ENCODE measurements at places on chromosomes 2 and 18. TPM values are rescaled to one million over a fixed set of nuclear protein-coding genes. Genes with fewer than 3 reads are reported as not detected.

DNA sequence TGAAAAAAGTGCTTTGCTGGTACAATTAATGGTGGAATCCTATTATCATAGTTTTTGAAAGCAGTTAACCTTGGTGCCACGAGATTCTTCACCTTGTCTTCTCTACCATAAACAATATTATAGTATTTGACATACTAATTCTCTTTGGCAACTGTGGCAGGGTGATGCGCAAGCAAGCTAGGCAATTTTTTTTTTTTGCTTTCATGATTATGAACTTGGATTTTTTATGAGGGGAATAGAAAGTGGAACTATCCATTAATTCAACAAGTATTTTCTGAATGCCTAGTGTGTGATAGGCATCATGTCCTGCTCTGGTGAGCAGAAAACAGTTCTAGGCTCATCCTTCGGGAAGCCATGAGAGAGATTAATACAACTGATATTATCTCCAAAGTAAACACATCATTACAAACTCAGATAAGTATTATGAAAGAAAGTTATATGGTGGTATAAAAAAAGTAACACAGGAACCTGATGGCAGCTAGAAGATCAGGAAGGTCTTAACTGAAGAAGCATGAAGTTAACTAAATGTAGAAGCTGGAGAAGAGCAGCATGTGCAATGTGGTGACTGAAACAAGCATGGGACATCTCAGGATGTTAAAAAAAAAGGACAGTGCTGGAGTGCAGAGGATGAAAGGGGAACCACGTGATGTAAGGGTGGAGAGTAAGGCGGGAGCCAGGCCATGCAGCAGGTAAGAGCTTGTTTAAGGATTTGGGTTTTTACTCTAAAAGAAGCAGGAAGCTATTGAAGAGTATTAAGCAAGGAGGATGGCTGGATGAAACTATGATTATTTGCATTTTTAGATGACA is 113.7 kb downstream of the ZEB2 start:
- DNase-seq = no peak

- DNase-seq = no peak
Observed at GRCh38 chr2:69997015-69997830, 35.8 kb upstream of the ASPRV1 start.

The YIPF4 gene
- 31.1 TPM for total RNA-seq

- no peak for DNase-seq
Observed at GRCh38 chr2:109324861-109325260, 195.9 kb downstream of the SH3RF3 start.

The MC5R gene
- total RNA-seq = not detected

The CRACDL gene
- 6.1 TPM for total RNA-seq

DNA sequence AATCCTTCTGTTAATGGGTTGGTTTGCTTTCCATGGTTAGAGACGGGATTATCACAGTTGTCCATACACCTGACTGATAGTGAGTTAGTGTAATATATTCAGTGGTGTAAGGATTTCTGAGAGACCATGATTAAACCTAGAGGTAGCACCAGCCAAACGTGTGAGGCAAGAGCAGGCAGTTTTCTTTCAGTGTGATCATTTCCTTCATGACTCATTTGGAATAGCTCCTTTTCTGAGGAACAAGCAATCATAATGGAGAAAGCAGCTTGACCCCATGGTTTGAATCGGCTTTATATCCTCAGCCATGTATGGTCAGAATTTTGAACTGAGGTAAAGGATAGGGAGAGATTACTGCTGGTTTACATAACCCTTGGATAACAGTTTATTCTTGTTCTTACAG is 2.9 kb downstream of the MXD1 start:
- DNase-seq = no peak

The ZNF2 gene
- 1.4 TPM for total RNA-seq

DNA sequence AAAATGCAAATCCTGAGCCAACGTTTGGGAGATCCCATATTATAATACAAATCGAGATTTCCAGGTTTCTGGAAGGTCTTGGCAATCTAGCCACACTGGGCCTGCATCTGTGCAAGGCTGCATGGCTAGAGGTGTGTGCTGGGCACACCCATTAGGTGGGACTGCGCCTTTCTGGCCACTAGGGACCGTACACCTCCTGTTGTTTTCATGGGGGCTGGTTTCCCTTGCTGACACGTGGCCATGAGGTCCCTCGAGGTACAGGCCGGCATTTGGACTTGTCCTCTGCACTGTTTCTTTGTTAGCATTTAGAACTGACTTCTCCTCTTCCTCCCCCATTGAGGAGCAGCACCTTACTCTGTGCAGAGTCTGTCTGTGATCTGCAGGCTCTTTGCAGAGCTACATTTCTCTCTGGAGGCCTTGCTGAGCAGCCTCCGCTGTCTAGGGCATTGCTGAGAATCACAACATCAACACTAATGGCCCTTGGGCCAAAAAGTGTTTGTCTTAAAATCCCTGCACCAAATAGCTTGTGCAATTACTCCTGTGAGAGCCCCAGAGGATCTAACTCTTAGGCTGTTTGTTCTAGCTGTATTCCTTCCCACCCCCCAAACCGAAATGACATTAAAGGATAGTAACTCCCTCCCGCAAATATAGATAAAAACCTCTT is 131.2 kb downstream of the NEDD4L start:
- no peak for DNase-seq

DNA sequence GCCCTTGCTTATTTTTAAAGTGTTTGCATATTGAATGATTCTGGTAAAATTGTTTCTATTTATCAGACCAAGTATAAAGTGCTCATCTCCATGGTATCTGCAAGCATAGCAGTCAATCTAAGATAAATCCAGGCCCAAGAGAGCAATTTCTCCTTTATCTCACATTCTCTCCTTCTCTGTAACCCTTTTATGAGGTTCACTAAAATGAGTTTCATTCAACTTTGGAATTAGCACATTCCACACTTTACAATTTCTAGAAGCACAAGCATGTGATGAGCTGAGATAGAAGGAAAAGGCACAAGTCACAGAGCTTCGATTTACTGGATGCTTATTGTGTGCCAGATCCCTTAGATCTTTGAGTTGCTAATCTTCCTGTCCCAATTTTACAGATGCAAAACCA is 97.3 kb downstream of the CNTNAP5 start:
- no peak for DNase-seq

DNA sequence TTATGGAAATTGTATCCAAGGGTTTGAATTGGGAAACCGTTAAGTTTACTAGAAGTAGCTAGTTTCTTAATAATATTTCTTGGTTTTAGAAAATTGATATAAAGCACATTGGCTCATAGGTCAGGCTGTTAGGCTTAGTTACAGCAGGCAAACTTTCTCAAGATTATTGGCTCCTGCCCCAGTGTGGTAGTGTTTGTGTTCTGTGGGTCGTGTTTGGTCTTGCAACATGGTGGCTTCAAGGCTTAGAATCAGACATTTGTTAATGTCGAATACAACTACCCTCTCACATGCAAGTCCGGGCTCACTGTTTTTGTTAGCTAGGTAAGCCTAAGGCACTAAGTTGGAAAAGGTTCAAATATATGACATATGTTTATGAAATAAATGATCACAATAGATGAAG is 19.6 kb downstream of the CERS6 start:
- DNase-seq = no peak

The VWC2L gene
- not detected for total RNA-seq

The C1QL2 gene
- 0.09 TPM for total RNA-seq

The DUSP19 gene
- total RNA-seq = 2.9 TPM

The TIA1 gene
- total RNA-seq = 41.5 TPM

The NPHP1 gene
- 2.0 TPM for total RNA-seq

The SGPP2 gene
- total RNA-seq = 10.4 TPM

DNA sequence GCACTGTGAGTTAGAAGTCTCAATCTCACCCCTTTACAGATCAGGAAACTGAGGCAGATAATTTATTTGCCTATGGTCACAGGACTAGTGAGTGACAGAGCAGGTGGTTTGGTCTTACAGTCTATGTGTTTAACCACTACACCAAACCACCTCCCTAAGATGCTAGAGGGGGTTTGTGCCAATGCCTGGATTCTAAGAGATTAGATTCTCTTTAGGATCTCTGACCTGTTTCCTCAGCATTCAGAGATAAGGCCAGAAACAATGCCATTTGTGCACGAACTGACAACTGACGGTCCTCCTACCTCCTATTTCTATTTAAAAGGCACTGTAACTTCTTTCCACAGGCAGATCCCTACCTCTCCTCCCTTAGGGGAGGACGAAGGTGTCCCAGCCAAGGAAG is 2.3 kb upstream of the SLC20A1 start:
- DNase-seq = no peak

DNA sequence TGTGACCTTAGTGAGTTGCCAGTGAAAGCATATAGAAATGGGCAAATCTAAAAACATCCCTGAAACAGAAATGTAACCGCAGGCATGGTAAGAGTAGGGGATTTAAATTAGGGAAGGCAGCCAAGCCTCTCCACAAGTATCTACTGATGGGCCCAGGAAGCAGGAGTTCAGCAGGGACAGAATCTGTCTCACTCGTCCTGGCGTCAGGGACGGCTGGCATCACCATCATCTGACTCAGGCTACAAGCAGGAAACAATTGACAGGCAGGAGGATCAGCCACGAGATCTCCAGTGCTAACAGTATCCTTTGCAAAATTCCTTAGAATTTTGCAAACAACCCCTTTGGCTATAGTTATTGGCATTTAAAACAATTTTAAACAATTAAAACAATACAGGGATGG is 61.3 kb downstream of the SMAD4 start:
- DNase-seq = no peak

The TTC31 gene
- total RNA-seq = 17.2 TPM

DNA sequence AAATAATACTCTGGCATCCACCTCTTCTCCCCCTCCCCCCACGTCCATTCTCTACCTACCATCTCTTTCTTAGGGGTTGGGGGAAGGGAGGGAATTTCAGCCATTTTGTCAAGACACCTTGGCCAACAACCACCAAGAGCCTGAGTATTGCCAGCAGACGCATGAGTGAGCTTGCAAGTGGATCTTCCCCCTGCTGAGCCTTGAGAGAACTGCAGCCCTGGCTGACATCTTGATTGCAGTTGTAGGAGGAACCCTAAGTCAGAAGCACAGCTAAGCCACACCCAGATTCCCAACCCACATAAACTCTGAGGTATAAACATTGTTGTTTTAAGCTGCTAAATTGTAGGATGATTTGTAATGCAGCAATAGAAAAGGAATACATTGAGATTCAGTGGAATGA is 165.6 kb downstream of the TMEFF2 start:
- no peak for DNase-seq

- DNase-seq = no peak
Observed at GRCh38 chr2:198004173-198004572, 199.8 kb downstream of the PLCL1 start.

- DNase-seq = no peak
Observed at GRCh38 chr2:85405201-85406059, 4.7 kb downstream of the CAPG start.

DNA sequence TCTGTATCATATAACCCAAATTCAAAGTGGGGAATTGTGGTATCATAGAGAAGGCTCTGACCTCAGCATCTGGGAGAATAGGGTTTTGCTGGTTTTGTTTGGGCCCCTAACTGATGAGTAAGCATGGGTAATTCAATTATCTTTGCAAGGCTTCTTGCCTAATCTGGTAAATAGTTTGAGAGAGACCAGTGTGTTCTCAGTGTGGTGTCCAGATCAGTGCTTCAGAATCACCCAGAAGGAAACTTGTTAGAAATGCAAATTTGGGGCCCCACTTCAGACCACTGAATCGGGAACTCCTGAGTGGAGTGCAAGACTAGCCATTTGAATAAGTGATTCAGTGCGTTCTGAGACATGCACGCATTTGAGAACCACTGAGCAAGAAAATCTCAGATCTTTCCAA is 282.7 kb downstream of the EPHA4 start:
- DNase-seq = no peak

DNA sequence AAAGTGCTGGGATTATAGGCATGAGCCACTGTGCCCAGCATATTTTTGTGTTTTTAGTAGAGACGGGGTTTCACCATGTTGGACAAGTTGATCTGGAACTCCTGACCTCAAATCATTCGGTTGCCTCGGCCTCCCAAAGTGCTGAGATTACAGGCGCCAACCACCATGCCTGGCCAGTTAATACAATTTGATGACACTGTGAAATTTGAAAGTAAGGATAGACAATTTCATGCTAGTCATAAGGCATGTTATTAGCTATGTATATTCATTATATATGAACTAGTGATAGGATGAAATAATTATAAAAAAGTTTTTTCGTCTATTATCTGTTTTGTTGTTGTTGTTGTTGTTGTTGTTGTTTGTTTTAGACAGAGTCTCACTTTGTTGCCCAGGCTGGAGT is 8.6 kb upstream of the RIF1 start:
- DNase-seq = no peak

The CROCC2 gene
- total RNA-seq = 0.04 TPM

- DNase-seq = no peak
Observed at GRCh38 chr2:23327416-23327815, 57.6 kb upstream of the KLHL29 start.

The PROC gene
- total RNA-seq = not detected

GRCh38 chr2:48072583-48072982 is 166.3 kb upstream of the FBXO11 start:
- no peak for DNase-seq

The RSAD2 gene
- 2.2 TPM for total RNA-seq

The ORC4 gene
- 27.6 TPM for total RNA-seq

- no peak for DNase-seq
Observed at GRCh38 chr2:191515551-191515950, 162.4 kb upstream of the NABP1 start.

DNA sequence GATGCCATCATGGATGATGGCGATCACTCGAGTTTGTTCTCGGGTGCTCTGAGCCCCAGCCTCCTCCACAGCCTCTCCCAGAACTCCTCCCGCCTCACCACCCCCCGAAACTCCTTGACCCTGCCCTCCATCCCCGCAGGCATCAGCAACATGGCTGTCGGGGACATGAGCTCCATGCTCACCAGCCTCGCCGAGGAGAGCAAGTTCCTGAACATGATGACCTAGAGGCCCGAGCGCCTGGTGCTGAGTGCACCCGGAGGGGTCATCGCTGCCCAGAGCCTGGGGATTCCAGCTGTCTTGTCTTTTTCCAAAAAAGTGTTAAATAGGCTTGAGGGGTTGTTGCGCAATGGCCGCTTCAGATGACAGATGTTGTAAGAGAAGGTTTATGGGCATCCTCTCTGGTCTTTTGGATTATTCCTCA is 254.8 kb downstream of the GLI2 start:
- no peak for DNase-seq

DNA sequence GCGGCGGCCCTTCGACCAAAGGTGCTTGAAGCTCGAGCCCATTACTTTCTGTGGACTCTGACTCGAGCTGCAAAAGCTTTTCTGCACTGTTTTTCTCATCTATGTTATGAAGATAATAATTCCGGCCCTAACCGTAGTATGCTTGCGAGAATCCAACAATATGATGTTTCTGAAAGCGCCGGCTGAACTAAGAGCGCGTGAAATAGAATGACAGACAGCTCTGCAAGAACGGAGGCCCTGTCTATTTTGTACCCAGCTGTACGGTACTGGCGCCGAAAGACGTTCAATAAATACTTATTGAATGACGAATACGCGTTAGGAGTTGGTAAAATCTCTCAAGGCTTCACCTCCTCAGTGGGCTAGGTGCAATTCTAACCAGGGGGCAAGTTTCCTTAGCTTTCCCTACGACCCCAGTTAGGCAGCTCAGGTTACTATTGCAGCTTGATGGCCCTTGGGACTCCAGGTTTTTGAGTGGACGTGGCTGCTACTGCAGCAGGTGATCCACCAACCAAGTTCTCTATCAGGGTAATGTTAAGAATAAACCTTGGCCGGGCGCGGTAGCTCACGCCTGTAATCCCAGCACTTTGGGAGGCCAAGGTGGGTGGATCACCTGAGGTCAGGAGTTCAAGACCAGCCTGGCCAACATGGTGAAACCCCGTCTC is 570 bp downstream of the SCRN3 start:
- DNase-seq = no peak
